ENCODE measurements at places on chromosomes 12 and 14. TPM values are rescaled to one million over a fixed set of nuclear protein-coding genes. Genes with fewer than 3 reads are reported as not detected.

DNA sequence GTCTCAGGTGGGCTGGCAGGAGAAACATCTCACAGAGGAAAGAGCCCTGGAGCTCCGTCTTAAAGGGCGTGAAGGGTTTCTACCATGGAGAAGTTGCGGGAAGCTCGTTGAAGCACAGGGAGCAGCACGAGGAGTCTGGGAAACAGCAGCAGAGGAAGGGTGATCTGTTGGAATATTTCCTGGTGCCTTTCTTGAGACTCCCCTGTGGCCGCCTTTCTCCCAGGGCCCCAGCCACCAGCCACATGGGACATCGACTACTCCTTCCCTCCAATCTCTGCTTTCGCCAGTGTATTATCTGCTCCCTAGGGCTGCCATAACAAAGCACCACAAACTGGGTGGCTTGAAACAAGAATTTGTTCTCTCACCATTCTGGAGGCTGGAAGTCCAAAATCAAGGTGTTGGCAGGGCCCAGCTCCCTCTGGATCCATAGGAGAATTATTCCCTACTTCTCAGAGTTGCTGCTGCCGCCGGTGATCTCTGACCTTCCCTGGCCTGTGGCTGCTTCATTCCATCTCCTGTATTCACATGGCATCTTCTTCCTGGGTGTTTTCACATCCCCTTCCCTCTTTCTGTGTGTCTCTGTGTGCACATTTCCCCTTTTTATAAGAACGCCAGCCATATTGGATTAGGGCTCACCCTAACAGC, 152.8 kb upstream of the GSC start:
- H3K27ac ChIP-seq: no peak overlapping the region
- no peaks in the 10 kb centered on the region for H3K27me3 ChIP-seq
- DNase-seq: no peak
- H3K36me3 ChIP-seq: no peaks in the 10 kb centered on the region

- H3K27me3 ChIP-seq: no peaks in the 10 kb centered on the region
- H3K4me1 ChIP-seq: peaks cover 49% of the 10 kb centered on the region
- peaks cover 11% of the 10 kb centered on the region for H3K36me3 ChIP-seq
- H3K4me3 ChIP-seq: peak overlapping the region; percentile 95
- DNase-seq: peak; percentile 54
- peak overlapping the region; percentile 83 for H3K27ac ChIP-seq
These were observed 1.2 kb downstream of the SART3 start for GRCh38 chr12:108559748-108560147.

The AHNAK2 gene
- under 0.01 TPM for total RNA-seq

GRCh38 chr12:26791301-26791791, 41.6 kb downstream of the ITPR2 start:
- H3K4me3 ChIP-seq: no peak overlapping the region
- H3K36me3 ChIP-seq: peaks cover 26% of the 10 kb centered on the region
- DNase-seq: peak; percentile 69
- peak overlapping the region; percentile 47 for H3K27ac ChIP-seq

GRCh38 chr14:69084023-69084422, 68.9 kb downstream of the DCAF5 start:
- no peaks in the 10 kb centered on the region for H3K4me1 ChIP-seq
- no peaks in the 10 kb centered on the region for H3K27me3 ChIP-seq
- no peak for DNase-seq
- H3K4me3 ChIP-seq: no peak overlapping the region
- H3K36me3 ChIP-seq: peaks cover 6% of the 10 kb centered on the region

Measured in Karpas-422 (cell line).